ENCODE measurements at places on chromosomes 5 and 9. TPM values are rescaled to one million over a fixed set of nuclear protein-coding genes. Genes with fewer than 3 reads are reported as not detected.

GRCh38 chr5:130975847-130976246, 189.2 kb downstream of the HINT1 start:
- H3K4me3 ChIP-seq = no peak overlapping the region
- H3K27ac ChIP-seq = no peak overlapping the region
- peaks cover 8% of the 10 kb centered on the region for H3K4me1 ChIP-seq
- H3K36me3 ChIP-seq = no peaks in the 10 kb centered on the region

GRCh38 chr9:131386281-131386680, 7.6 kb upstream of the PRRC2B start:
- no peak overlapping the region for H3K27ac ChIP-seq
- H3K4me1 ChIP-seq = peaks cover 16% of the 10 kb centered on the region
- DNase-seq = no peak
- no peaks in the 10 kb centered on the region for H3K27me3 ChIP-seq
- no peaks in the 10 kb centered on the region for H3K36me3 ChIP-seq
- no peak overlapping the region for H3K4me3 ChIP-seq

DNA sequence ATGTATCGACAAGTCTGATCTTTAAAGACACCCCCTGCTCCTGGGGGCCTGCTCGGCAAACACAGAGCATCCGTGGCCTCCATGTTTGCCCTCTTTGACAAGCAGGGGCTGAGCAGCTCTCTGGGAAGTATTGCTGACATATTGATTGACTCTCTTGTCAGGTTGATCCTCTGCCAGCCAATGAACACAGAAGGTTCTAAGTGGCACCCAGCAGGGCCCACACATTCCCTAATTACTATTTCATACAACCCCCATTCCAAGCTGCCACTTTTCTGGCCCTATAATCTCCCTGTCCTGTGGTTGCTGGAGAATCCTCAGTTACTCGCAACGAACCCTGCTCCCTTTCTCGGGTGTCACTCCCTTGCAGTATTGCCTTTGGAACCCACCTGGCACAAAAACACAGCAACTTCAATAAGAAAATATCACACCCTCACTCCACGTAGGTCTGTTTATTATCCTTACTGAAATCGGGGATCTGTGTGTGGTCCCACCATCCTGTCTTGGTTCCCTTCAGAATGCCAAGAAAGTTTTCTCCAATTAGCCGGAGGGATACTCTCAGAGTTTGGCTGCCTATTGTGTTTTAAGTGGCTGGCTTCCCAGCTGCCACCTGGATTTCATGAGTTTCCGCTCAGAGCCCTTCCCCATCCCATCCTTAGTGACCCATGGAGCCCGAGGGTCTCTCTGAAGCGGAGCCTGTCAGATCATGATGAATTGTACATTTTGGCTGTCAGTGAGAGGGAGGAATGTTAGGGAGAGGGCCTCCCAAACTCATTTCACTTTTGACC, 249.0 kb upstream of the WWC1 start:
- no peak for DNase-seq
- H3K27ac ChIP-seq = no peak overlapping the region
- peaks cover 12% of the 10 kb centered on the region for H3K27me3 ChIP-seq
- H3K36me3 ChIP-seq = no peaks in the 10 kb centered on the region

DNA sequence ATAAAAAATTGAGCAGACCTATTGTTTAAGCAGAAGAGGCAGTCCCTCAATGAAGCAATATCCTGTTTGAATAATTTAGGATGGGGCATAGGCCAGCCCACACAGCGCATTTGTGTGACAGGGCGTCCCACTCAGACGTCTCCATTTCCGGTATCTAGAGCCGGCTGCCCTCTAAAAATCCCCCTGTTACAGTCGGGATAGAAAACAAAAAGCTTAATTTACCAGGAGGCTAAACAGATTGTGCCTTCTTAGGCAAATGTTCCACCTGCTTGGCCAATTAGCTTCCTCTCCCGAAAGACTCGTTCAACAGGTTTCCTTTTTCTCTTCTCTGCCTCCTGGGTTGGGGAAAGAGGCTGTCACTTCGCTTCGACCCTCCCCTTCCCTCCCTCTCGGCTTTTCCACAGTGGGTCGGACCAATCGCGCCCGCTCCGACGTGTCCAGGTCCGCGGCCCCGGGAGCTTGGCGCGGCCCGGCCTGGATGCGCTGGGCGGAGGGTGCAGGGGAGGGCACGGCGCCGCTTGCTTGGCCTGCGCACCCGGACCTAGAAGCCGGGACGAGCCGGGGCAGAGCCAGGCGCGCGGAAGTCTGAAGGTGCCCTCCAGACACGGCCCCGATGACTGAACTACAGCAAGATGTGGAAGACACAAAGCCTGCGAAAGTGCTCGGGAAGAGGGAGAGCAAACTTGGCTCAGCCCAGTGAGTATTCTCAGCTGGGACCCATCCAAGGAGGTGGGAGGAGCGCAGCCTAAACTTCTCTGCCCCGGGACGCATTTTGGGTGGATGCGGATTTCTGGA, at the start of gene GRAMD2B:
Gene GRAMD2B, plus strand, starts transcription at position 416 of the 795 bp plus-strand sequence. Its CDS starts 198 bp downstream, at position 614.
- H3K4me3 ChIP-seq = peak within 1 kb of the TSS; percentile 84
- no peaks in the 10 kb centered on the region for H3K36me3 ChIP-seq
- H3K4me1 ChIP-seq = peaks cover 25% of the 10 kb centered on the region
- no peaks in the 10 kb centered on the region for H3K27me3 ChIP-seq
- DNase-seq = peak; percentile 41

GRCh38 chr5:159975462-159976019, 33.4 kb upstream of the TTC1 start:
- H3K4me1 ChIP-seq = peaks cover 2% of the 10 kb centered on the region
- no peak overlapping the region for H3K4me3 ChIP-seq
- no peaks in the 10 kb centered on the region for H3K36me3 ChIP-seq
- H3K27me3 ChIP-seq = peaks cover 64% of the 10 kb centered on the region
- no peak for DNase-seq

Gene STPG3
- total RNA-seq = 0.18 TPM

Gene AQP3
- total RNA-seq = 1.3 TPM

Gene ARHGEF39
- 6.3 TPM for total RNA-seq

DNA sequence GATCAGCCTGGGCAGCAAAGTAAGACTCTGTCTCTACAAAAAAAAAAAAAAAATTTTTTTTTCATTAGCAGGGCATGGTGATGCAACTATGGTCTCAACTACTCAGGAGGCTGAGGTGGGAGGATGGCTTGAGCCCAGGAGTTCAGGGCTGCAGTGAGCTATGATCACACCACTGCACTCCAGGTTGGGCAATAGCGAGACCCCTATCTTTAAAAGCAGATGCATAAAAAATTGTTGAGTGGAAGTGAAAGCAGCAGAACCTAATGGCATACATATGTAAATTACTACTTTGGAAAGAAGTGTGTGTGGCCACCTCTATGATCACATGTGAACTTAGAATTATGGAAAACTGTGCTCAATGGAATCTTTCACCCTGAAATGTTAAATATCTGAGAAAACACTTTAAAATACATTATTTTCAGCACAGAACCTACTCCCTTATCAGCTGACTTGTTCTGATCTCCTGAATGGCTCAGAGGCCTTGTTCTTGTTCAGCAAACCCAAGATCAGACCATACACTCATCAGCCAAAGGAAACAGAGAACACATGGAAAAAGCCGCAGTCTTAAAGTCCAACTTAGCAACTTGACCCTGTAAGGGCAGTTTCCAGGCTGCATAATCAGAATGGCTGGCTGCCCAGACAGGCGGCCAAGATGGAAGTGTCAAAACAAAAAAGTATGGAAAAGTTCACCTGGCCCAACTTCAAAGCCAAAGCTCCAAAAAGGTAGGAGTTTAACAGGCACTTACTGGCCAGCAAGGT, 56.5 kb downstream of the SIL1 start:
- H3K4me3 ChIP-seq = no peak overlapping the region
- no peaks in the 10 kb centered on the region for H3K27me3 ChIP-seq
- peaks cover 6% of the 10 kb centered on the region for H3K36me3 ChIP-seq
- H3K27ac ChIP-seq = peak overlapping the region; percentile 73
- peaks cover 32% of the 10 kb centered on the region for H3K4me1 ChIP-seq

DNA sequence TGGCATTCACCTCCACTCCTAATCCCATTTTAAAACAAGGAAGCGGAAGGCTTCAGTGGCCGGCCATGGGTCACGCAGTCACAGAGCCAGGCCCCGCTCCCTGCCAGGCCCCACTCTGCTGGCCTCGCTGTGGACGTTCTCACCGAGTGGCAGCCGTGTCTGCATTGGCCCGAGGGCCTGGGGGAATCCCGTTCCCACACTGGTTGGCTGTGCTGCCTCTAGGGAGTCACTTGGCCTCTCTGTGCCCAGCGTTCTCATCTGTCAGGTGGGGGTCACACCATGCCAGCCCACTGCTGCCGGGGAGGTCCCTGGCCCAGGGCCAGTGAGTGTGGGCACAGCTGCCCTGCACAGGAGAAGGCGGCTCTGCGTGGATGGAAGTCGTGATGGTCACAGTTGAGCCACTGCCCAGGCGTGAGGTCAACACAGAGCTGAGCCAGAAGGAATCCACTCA, 13.4 kb upstream of the SLC9A3 start:
- no peaks in the 10 kb centered on the region for H3K36me3 ChIP-seq
- H3K27me3 ChIP-seq = peaks cover 31% of the 10 kb centered on the region
- H3K4me3 ChIP-seq = no peak overlapping the region
- H3K4me1 ChIP-seq = no peaks in the 10 kb centered on the region
- DNase-seq = no peak

Measured in mesothelial cell of epicardium (in vitro differentiated cells).